Aorta (tissue), 5 donors: ENCODE measurements at places on chromosomes 11 and 22. TPM values are rescaled to one million over a fixed set of nuclear protein-coding genes. Genes with fewer than 3 reads are reported as not detected.

SCT gene
- total RNA-seq: not detected

ZNF195 gene
- total RNA-seq: 13.7 TPM

TIGD3 gene
- total RNA-seq: 0.16 TPM

GRCh38 chr22:30266445-30267381, at the start of gene OSM:
OSM (minus strand) TSS chr22:30266851; CDS start chr22:30266799, 52 bp downstream.
- peak; percentile 89 for DNase-seq

TESMIN gene
- total RNA-seq: 0.42 TPM

DNA sequence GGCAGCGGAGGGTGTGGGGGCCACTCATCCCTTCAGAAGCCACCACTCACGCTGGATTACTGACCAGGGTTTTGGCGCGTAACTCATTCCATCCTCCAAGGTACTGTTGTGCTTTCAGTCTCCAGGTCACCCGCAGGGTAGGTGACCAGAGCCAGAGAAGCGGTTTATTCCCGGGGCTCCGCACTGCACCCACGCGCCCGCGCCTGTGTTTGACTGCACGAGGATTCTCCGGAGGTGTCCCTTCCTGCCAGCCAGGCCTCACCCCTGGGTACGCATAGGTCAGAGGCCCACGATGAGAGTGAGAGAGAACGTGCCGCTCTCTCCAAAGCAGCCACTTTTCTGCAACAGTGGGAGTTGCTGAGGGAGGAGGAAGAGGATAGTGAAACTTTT, 55.5 kb downstream of the TRAF6 start:
- no peak for DNase-seq

- DNase-seq: peak; percentile 10
Observed at GRCh38 chr11:12232817-12233601, 122.6 kb downstream of the MICAL2 start.

DNA sequence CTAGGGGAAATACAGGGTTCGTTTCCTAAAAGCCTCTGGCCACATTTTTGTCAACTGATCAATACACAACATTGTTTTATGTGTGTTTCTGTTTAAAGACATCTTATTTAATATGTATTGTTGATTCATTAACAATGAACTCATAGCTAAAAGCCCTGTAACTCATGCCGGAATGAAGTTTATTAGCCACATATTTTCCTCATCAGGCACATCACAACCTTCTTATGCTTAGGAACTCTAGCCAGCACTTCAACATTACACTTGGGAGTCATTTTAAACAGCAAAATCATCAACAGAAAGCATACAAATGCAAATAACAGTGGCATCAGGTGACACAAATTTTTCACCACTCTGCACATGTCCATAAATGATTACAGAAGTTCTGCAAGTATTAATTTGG, 15.1 kb upstream of the BLID start:
- DNase-seq: no peak

SCN3B gene
- 0.16 TPM for total RNA-seq

DNA sequence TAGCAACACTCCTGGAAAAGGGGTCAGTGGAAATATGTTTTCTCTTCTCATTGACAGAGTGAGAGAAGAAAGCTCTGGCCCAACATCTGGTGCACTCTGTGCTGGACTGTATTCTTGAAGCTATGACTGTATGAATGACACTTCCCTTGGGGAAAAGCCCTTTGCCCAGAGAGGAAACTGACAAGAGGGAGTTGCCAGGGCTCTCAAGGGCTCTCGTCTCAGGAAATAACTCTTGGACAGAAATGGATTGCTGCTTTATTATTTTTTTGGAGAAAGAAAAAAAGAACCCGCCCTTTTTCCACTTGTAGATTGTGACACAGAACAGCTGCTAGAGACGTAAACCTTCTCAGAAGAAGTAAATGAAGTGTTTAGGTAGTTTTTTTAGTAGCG, 11.4 kb downstream of the ETS1 start:
- no peak for DNase-seq
